ENCODE measurements at places on chromosomes 7 and 10.

DNA sequence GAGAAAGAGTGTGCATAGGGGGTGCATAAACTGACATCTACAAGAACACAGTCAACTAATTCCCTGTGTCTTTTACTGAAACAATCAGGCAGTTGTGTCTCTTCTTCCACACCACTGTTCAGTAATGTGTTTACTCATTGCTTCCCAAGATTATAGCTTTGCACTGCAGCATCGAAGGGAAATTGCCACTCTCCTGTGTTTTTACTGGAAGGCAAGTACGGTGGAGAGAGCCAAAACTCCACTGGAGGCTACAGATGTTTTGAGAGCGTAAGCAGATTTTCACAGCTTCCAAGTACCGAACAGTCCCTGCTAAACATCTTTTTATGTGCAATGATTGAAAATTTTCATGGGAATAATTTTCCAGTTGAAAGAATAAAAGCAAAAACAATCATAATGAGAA lies 510.5 kb upstream of the AKR1E2 start:
- peak; percentile 53 for DNase-seq

GRCh38 chr10:113003052-113003451 lies 53.0 kb downstream of the TCF7L2 start:
- no peak for DNase-seq

DNA sequence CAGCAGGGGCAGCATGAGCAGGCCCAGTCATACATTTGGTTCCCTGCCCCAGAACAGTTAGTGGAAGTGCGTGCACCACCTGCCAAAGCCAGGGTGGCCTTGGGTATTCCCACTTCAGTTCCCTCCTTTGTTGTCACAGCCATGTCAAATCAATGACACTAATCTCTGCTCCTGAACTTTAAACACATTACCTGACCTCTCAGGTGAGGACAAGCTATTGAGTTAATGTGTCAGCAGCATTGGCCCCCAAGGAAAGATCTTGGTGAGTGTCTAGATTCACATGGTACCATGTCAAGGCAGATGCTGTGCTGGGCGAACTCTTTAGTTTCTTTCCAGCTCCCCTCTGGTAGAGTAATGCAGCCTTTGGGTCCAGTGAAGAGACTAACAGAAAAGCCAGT lies 2.1 kb downstream of the CYP3A5 start:
- no peak for DNase-seq

DNA sequence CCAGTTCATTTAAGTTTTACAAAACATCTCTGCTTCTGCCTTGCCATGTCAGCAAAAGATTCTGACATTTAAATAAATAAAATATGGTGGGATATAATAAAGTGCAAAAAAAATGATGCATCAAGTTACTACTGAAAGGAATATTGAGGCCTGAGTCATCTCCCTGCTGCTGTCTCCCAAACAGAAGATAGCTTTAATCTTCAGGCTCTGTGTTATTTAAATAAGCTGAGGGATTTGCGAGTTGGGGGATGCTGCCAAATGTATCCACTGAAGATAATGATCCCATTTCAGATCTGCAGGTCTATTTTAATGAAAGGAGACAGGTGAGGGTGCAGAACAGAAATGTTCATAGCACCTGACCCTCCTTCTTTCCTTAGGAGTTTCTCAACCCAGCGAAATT lies 720.8 kb downstream of the AUTS2 start:
- DNase-seq = no peak

GRCh38 chr10:48504141-48504885 lies 100.6 kb downstream of the ARHGAP22 start:
- no peak for DNase-seq

DNA sequence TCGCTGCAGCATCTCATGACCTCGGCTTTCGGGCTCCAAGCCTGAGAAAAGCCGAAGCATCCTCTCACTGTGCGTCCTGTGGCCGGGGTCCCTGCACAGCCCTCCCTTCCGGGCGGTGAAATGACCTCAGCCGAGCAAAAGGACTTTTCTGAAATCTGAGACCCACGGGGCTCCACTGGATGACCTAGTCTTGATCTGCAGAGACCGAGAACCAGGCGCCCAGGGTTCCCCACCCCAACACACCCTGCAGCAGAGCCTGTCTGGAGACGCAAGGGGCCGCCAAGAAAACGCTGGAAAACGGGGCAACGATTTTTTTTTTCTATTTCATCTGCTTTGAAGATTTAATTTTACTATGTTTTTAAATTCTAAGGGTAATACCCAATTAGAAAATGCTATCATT lies 31.7 kb downstream of the NPS start:
- no peak for DNase-seq

GRCh38 chr7:109343678-109344077 lies 774.0 kb downstream of the DNAJB9 start:
- no peak for DNase-seq

DNA sequence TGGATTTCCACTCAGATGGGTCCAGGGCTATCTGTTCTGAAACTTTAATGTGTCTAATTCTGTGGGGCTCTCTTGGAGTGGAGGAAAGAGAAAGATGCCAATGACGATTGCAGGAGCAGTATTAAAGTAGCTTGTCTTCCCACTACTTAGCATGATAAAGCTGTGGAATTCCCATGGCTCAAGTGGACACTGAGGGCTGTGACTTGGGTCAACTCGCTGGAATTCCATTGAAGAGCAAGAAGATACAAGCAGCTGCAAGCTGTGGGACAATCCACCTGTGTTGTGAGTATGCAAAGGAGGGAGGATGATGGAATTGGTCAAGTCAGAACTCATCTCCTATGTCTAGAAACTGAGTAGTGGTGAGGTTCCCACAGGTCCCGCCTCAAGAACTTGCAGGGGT lies 154.2 kb upstream of the MINDY3 start:
- DNase-seq = no peak

DNA sequence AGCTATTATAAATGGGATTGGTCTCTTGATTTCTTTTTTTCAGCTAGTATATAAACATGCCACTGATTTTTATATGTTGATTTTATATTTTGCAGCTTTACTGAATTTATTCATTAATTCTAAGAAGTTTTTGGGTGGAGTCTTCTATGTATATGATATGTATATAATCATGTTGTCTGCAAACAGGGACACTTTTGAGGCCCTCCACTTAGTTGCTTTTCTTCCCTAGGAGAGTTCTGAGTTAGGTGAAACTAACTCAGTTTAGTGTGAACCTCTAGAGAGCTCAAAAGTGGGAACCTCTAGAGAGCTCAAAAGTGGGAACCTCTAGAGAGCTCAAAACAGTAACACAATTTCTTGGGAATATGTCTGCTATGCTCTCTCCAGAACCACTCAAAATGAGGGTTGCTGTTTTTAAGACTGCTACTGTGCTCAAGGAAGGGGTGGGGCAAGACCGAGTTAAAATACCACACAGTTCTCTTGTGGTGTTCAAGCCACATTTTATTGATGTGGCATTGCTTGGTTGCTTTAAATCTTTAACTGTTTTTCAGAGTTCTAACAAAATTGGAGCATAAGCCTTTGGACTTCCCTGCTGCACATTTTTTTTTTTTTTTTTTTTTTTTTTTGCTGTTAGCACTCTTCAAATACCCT lies 13.2 kb downstream of the CCDC7 start:
- no peak for DNase-seq

DNA sequence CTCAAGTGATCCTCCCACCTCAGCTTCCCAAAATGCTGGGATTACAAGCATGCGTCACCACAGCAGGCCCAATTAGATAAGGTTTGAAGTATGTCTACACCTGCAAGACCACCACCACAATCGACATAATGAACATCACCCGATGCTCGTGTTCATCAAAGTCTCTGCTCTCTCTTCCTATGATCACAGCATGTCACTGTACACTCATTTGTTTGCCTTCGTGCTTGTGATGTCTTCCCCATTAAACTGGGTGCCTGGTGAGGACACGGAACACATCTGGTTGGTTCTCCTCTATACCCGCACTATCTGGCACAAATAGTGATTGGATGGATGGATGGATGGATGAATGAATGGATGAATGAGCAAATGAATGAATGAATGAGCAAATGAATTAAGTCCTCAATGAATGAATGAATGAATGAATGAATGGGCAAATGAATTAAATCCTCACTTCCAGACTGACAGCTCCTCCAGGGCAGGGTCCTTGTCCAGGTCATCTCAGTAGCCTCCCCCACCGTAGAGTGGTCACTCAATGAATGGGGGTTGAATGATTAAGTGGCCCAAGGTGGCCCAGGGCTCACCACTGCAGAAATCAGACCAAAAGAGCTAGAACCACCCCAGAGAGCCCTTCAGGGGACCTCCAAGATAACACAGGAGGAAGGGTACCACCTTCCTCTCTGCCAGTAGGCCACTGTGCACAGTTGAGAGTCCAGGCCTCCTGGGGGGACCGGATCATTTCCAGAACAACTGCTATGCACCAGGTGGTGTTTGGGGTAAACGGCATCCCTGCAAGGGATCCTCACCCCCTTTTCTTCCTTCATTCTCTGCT lies 101.9 kb upstream of the TNRC18 start:
- peak; percentile 65 for DNase-seq

DNA sequence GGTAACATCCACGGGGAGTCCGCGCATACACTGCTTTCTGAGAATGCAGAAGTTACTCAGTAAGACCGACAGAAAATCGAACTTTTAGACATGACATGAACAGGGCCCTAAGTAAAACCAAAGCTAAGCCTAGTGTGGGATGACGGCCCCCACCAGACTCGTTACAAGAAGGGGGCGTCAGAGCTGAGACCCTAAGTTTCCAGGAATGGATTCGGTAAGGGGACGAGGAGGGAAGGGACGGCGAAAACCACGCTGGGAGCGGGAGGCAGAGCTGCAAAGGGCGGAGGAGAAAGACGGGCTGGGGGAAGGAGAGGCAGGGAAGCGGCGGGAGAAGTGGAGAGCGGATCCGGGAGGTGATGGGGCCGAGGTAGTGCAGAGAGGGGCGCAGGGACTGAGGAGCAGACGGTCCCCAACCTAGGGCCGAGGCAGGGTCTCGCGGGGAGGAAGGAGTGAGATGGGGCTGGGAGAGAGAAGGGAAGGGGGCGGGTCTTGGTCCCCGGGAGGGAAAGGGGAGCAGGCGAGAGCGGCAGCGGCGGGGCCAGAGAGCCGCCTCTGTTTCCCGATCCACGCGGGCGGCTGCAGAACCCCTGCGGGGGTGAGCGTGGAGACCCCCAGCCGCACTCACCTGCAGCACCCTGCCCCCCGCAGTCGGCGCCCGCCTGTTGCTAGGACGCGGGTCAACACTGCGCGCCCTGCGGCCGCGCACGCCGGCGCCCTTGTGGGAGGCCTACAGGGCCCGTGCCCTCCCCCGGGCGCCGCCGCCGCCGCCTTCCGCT lies 513 bp downstream of the ODAD2 start:
- peak; percentile 12 for DNase-seq

- no peak for DNase-seq
Observed at GRCh38 chr7:127901895-127902703, 129.1 kb downstream of the LRRC4 start.

- DNase-seq = no peak
Observed at GRCh38 chr7:30309842-30310435, 25.5 kb downstream of the ZNRF2 start.

- no peak for DNase-seq
Observed at GRCh38 chr10:89966211-89966610, 264.8 kb downstream of the KIF20B start.
